ENCODE measurements at places on chromosomes 6 and 20. TPM values are rescaled to one million over a fixed set of nuclear protein-coding genes. Genes with fewer than 3 reads are reported as not detected.

DNA sequence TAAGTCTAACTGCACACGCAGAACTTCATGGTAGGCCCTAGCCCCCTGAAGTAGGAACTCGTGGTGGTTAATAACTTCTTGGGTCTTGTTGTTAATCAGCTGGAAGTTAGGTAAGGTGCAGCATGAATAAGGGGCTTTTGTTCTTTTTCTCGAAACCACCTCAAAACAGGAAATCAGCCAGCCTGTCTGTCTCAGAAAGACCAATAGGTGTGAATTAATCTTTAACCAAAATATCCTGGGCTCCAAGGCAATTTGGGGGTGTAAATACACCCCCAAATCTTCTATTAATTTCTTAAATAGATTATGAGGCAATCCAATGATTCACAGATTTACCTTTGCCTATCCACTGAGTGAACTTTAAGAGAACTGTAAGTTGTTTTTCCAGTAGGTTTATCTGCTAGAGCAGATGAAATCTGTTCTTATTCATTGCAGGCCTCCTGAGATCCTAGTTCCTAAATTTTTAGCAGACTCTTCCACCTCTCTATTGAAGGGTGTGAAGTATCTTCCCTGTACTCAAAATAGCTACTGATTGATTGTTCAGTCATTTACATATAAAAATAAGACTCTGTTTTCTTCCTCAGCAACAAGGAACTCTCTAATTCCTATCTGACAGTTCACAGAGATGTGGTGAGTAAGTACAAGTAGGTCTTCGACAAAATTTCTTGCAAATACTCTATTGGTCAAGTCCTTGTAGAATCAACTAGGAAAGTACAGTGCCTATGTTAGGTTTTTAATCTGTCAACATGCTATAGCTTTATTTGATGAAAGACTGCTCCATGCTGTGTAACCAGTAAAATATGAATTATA is 427.1 kb upstream of the NOX3 start:
- DNase-seq = no peak

GRCh38 chr6:125432963-125433362 is 131.2 kb upstream of the HDDC2 start:
- no peak for DNase-seq

DNA sequence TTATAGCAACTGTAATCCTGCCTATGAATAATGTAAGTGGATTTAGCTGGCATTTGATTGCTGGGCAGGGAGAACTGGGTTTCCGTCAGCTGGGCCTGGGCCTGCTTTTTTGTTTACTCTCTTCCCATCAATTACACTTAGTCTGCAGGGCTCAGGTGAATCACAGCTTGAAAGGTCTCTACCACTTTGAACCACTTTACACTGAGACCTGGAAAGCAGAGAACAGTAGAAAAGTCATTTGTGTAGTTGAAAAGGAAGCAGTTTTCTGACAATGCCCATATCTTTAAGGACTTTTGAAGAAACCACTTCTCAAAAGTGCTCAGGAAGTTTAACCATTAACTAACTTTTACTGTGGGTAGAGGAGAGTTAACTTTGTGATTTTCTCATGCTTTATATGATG is 315.4 kb upstream of the SASH1 start:
- DNase-seq = no peak

- no peak for DNase-seq
These were observed 167.6 kb downstream of the THBS2 start for GRCh38 chr6:169086020-169086419.

Gene SLC22A1
- total RNA-seq = 1.4 TPM
